Psoas muscle (tissue), 8 donors: ENCODE measurements at places on chromosomes 3 and 15. TPM values are rescaled to one million over a fixed set of nuclear protein-coding genes. Genes with fewer than 3 reads are reported as not detected.

- DNase-seq = no peak
These were observed 31.7 kb downstream of the ADPGK start for GRCh38 chr15:72751751-72752455.

- DNase-seq = no peak
These were observed 4.0 kb downstream of the DIPK2A start for GRCh38 chr3:143975554-143976152.

- DNase-seq = no peak
These were observed 3.8 kb upstream of the LARP6 start for GRCh38 chr15:70857562-70858285.

Gene TMCO5A
- total RNA-seq = not detected

Gene ST3GAL6
- total RNA-seq = 22.9 TPM
